ENCODE measurements at places on chromosomes 3 and 15. TPM values are rescaled to one million over a fixed set of nuclear protein-coding genes. Genes with fewer than 3 reads are reported as not detected.
A peak's percentile ranks its signal among the peaks of the same experiment; 100 is the strongest.

DNA sequence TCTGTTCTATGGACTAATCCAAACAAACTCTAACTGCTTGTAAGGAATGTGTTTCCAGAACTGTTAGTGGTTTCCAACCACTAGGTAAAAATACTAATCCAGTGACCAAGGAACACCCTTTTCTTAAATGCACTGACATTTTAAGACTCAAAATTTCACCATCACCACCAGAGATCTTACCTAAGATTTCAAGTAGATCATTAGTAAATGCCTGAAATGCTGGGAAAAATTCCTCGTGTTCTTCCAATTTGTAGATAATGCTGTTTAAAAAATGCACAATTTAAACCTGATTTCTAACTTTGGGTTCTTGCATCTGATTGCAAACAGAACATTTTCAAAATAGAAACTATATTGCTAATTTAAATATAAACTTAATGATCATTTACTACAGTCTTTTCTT, 63.4 kb downstream of the ESYT3 start:
- H3K27me3 ChIP-seq, result no peaks in the 10 kb centered on the region
- peaks cover 8% of the 10 kb centered on the region for H3K4me1 ChIP-seq
- DNase-seq, result no peak
- H3K4me3 ChIP-seq, result no peak overlapping the region
- H3K27ac ChIP-seq, result no peak overlapping the region

GRCh38 chr15:40310001-40310959, 2.5 kb upstream of the PLCB2 start:
- peaks cover 6% of the 10 kb centered on the region for H3K27me3 ChIP-seq
- no peak overlapping the region for H3K4me3 ChIP-seq
- peak; percentile 59 for DNase-seq
- peak overlapping the region; percentile 72 for H3K27ac ChIP-seq
- H3K4me1 ChIP-seq, result peaks cover 46% of the 10 kb centered on the region

GRCh38 chr3:127151992-127152650, 40.8 kb upstream of the PRR23E start:
- H3K36me3 ChIP-seq, result no peaks in the 10 kb centered on the region
- no peaks in the 10 kb centered on the region for H3K4me1 ChIP-seq
- DNase-seq, result no peak
- H3K27ac ChIP-seq, result no peak overlapping the region
- no peaks in the 10 kb centered on the region for H3K27me3 ChIP-seq

DNA sequence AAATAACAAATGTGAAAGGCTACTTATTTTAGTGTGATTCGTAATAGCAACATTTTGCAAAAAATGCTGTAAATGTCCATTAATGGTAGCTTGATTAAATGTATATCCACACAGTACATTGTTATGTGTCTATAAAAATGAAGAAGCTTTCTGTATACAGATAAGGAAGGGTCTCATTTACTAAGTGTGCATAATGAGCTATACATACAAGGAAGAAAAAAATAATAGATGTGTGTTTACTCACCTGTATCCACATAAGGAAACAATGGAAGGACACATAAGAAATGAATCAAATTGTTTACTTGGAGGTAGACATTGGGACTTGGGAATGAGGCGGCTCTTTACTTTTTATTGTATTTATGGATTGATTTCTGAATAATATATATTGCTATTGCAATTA, 34.9 kb downstream of the MED12L start:
- no peaks in the 10 kb centered on the region for H3K4me1 ChIP-seq
- no peak overlapping the region for H3K27ac ChIP-seq
- no peaks in the 10 kb centered on the region for H3K36me3 ChIP-seq
- H3K27me3 ChIP-seq, result no peaks in the 10 kb centered on the region
- DNase-seq, result no peak
- H3K4me3 ChIP-seq, result no peak overlapping the region

- peak overlapping the region; percentile 62 for H3K27ac ChIP-seq
- H3K4me3 ChIP-seq, result peak overlapping the region; percentile 93
- no peaks in the 10 kb centered on the region for H3K36me3 ChIP-seq
- H3K4me1 ChIP-seq, result peaks cover 8% of the 10 kb centered on the region
- H3K27me3 ChIP-seq, result peaks cover 31% of the 10 kb centered on the region
These were observed 75.1 kb upstream of the VGLL4 start for GRCh38 chr3:11718637-11719405.

The LPCAT4 gene
- total RNA-seq, result 95.6 TPM

- H3K4me3 ChIP-seq, result no peak overlapping the region
- H3K27me3 ChIP-seq, result no peaks in the 10 kb centered on the region
- DNase-seq, result no peak
- peaks cover 12% of the 10 kb centered on the region for H3K4me1 ChIP-seq
- H3K36me3 ChIP-seq, result peaks cover 65% of the 10 kb centered on the region
These were observed 27.2 kb downstream of the MKRN2 start for GRCh38 chr3:12584083-12584482.

The RAB6B gene
- 2.6 TPM for total RNA-seq

- DNase-seq, result no peak
- no peaks in the 10 kb centered on the region for H3K27me3 ChIP-seq
- H3K27ac ChIP-seq, result no peak overlapping the region
- H3K4me1 ChIP-seq, result no peaks in the 10 kb centered on the region
- no peak overlapping the region for H3K4me3 ChIP-seq
- H3K36me3 ChIP-seq, result no peaks in the 10 kb centered on the region
These were observed 31.5 kb upstream of the SLC2A2 start for GRCh38 chr3:171058058-171058457.

The SNX22 gene
- total RNA-seq, result 2.1 TPM

GRCh38 chr3:108133858-108134554, 43.2 kb upstream of the CD47 start:
- DNase-seq, result peak; percentile 10
- no peak overlapping the region for H3K27ac ChIP-seq
- no peak overlapping the region for H3K4me3 ChIP-seq
- H3K4me1 ChIP-seq, result no peaks in the 10 kb centered on the region
- no peaks in the 10 kb centered on the region for H3K36me3 ChIP-seq

- H3K4me1 ChIP-seq, result no peaks in the 10 kb centered on the region
- no peak overlapping the region for H3K4me3 ChIP-seq
- DNase-seq, result peak; percentile 75
- no peaks in the 10 kb centered on the region for H3K27me3 ChIP-seq
- no peak overlapping the region for H3K27ac ChIP-seq
These were observed 7.9 kb downstream of the KIF7 start for GRCh38 chr15:89647191-89647851.

The OCA2 gene
- 0.63 TPM for total RNA-seq

The C3orf20 gene
- 0.92 TPM for total RNA-seq

GRCh38 chr15:36090286-36090946, 489.0 kb upstream of the CDIN1 start:
- no peaks in the 10 kb centered on the region for H3K27me3 ChIP-seq
- no peak for DNase-seq
- H3K4me3 ChIP-seq, result no peak overlapping the region
- H3K4me1 ChIP-seq, result no peaks in the 10 kb centered on the region
- no peaks in the 10 kb centered on the region for H3K36me3 ChIP-seq

The ATP10A gene
- total RNA-seq, result not detected

DNA sequence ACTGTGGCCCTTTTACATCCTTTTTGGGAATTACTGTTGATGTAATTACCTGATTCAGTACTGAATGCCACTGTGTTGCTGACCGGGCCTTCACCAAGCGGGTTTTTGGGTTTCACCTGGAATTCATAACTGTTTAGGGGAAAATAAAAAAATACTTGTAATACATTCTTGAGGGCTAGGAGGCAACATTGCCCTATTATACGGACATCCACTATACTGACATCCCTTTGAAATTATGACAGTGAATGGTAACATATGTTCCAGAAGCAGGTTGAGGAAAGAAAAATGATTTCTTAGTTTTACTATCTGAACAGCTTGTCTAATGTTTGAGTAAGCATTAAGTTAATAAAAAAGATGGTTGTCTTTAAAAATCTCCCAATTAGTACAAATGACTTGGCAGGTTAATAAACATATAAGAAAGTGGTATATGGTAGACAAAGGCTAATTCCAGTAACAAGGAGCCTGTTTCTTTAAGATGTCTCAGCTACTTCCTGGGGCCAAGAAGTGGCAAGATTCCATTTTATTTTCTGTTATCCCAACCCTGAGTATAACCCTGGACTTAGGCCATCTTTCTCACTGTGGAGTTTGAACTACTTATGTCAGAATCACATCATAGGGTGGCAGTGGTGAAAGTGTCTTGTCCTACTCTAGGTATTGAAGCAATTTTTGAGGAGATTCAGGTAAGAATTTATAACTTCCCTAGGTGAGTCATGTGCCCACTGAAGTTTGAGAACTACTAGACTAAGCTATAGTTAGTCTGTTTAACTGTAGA, 45.5 kb downstream of the TFG start:
- no peak for DNase-seq
- H3K36me3 ChIP-seq, result peaks cover 35% of the 10 kb centered on the region
- peaks cover 5% of the 10 kb centered on the region for H3K4me1 ChIP-seq
- H3K27ac ChIP-seq, result peak overlapping the region; percentile 62
- no peak overlapping the region for H3K4me3 ChIP-seq
- no peaks in the 10 kb centered on the region for H3K27me3 ChIP-seq

The CEMIP gene
- total RNA-seq, result 0.18 TPM

The NMD3 gene
- 36.8 TPM for total RNA-seq

- H3K36me3 ChIP-seq, result no peaks in the 10 kb centered on the region
- H3K27me3 ChIP-seq, result no peaks in the 10 kb centered on the region
- no peaks in the 10 kb centered on the region for H3K4me1 ChIP-seq
These were observed 73.7 kb upstream of the WDR72 start for GRCh38 chr15:53833134-53833624.

- H3K4me3 ChIP-seq, result peak overlapping the region; percentile 47
- peaks cover 1% of the 10 kb centered on the region for H3K27me3 ChIP-seq
- peak; percentile 89 for DNase-seq
- H3K4me1 ChIP-seq, result peaks cover 4% of the 10 kb centered on the region
- H3K27ac ChIP-seq, result peak overlapping the region; percentile 59
- no peaks in the 10 kb centered on the region for H3K36me3 ChIP-seq
These were observed 8.1 kb upstream of the ADAMTS17 start for GRCh38 chr15:100349696-100350433.

The DGKG gene
- 0.15 TPM for total RNA-seq

DNA sequence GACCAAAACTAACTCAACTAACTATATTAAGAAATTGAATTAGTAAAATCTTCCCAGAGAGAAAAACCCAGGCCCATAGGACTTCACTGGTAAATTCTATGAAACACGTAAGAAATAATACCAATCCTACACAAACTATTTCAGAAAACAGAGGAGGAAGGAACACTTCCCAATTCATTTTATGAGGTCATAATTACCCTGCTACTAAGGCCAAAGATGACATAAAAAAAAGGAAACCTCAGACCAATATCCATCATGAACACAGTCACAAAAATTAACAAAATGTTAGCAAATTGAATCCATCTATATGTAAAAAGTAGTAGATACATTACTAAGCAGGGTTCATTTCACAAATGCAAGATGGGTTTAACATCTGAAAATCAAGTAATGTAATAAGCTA, 3.5 kb downstream of the EDC3 start:
- no peak overlapping the region for H3K27ac ChIP-seq
- H3K4me3 ChIP-seq, result no peak overlapping the region
- DNase-seq, result no peak
- no peaks in the 10 kb centered on the region for H3K36me3 ChIP-seq
- H3K4me1 ChIP-seq, result peaks cover 6% of the 10 kb centered on the region

The ERC2 gene
- total RNA-seq, result 29.0 TPM

- no peaks in the 10 kb centered on the region for H3K36me3 ChIP-seq
- H3K27me3 ChIP-seq, result no peaks in the 10 kb centered on the region
- H3K4me3 ChIP-seq, result no peak overlapping the region
- no peak overlapping the region for H3K27ac ChIP-seq
These were observed 285.0 kb downstream of the CLSTN2 start for GRCh38 chr3:140219923-140220452.

The ACOX2 gene
- total RNA-seq, result 27.3 TPM

GRCh38 chr3:126311338-126311978, 45.8 kb downstream of the KLF15 start:
- no peak for DNase-seq
- no peak overlapping the region for H3K27ac ChIP-seq
- H3K36me3 ChIP-seq, result no peaks in the 10 kb centered on the region
- H3K4me1 ChIP-seq, result no peaks in the 10 kb centered on the region
- H3K4me3 ChIP-seq, result no peak overlapping the region

The ACTRT3 gene
- total RNA-seq, result 1.7 TPM

DNA sequence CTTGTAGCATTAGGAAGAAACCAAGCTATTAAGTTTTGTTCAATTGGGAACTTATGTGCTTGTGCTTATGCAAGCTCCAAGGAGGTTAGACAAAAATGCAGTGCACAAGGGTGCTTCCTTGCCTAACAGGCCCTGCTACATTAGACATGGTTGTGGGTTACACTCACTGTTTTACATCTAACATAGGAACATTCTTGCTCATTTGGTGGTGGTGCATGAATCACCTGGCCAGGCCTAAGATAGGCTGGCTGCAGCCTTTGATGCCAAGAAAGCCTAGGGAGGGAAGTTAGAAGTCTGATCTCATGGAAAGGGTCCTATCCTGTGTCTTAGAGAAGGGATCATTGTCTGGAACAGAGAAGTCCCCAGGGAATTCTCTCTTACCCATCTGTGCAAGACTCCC, 43.5 kb downstream of the CA12 start:
- no peaks in the 10 kb centered on the region for H3K4me1 ChIP-seq
- no peak for DNase-seq
- H3K4me3 ChIP-seq, result no peak overlapping the region
- H3K27me3 ChIP-seq, result no peaks in the 10 kb centered on the region
- no peaks in the 10 kb centered on the region for H3K36me3 ChIP-seq

The CCDC13 gene
- total RNA-seq, result 3.3 TPM

The BCL2A1 gene
- not detected for total RNA-seq

GRCh38 chr15:89072277-89072869, 15.9 kb upstream of the ABHD2 start:
- H3K27ac ChIP-seq, result no peak overlapping the region
- H3K36me3 ChIP-seq, result no peaks in the 10 kb centered on the region
- H3K4me1 ChIP-seq, result peaks cover 13% of the 10 kb centered on the region
- H3K27me3 ChIP-seq, result no peaks in the 10 kb centered on the region

DNA sequence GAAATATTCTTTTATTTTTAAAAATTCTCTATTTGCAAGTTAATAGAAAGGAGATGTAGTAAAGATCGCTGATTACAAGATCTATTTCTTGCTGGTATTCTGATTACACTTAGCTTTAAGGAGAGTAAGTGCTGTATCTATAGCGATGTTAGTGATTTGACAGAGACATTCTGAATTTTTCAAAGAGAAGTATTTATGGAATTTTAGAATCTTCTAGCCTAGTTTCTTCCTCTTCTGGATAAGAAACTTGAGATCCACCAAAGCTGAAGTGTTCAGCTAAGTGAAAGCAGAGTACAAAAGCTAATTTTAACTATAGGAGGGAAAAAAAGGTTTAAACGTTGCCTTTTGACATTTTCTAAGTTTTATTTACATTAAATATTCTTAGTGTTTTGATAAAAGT, 72.1 kb upstream of the RARB start:
- no peak overlapping the region for H3K4me3 ChIP-seq
- H3K4me1 ChIP-seq, result peaks cover 17% of the 10 kb centered on the region
- H3K36me3 ChIP-seq, result no peaks in the 10 kb centered on the region
- no peak overlapping the region for H3K27ac ChIP-seq
- no peaks in the 10 kb centered on the region for H3K27me3 ChIP-seq

- peaks cover under 1% of the 10 kb centered on the region for H3K27me3 ChIP-seq
- H3K4me3 ChIP-seq, result no peak overlapping the region
- no peaks in the 10 kb centered on the region for H3K4me1 ChIP-seq
These were observed 13.3 kb upstream of the GREM1 start for GRCh38 chr15:32704395-32704981.

The DNAH12 gene
- total RNA-seq, result 0.57 TPM

The ROPN1 gene
- total RNA-seq, result not detected

Data from cardiac muscle cell (in vitro differentiated cells and primary cell).